Midbrain (tissue), 1 donor: ENCODE measurements at places on chromosomes 1 and 21.

- DNase-seq = no peak
Measured at GRCh38 chr1:3573500-3573899, 37.8 kb downstream of the MEGF6 start.

GRCh38 chr1:18661404-18662285, 31.0 kb downstream of the PAX7 start:
- DNase-seq = no peak

GRCh38 chr1:192357924-192358323, 41.1 kb downstream of the RGS21 start:
- DNase-seq = no peak

DNA sequence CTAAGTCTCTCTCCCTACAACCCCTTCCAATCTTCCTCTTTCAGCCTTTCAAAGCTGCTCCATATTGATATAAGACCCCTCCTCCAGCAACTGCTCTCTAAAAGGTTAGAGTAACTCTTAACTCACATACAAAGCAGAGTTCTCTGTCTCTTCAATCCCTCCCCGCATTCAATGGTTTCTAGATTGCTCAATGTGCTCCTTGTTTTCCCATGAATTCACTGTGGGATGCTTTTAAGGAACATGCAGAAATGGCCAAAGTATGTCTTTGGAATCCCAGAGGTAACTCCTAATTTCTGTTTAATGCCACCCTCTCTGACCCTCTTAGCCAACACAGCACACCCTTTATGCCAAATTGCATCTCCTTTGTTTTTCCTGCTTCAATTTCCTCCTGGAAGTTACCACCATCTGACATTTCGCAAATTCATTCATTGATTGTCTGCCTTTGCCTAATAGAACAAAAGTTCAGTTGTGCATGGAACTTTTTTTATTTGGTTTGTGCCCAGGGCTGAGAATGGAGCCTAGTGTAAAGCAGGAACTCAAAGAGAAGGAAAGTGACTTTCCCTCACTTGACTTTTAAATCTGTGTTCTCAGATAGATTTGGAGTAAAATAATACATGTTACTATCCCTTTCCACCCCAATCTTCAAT, 172.7 kb upstream of the C8B start:
- no peak for DNase-seq

DNA sequence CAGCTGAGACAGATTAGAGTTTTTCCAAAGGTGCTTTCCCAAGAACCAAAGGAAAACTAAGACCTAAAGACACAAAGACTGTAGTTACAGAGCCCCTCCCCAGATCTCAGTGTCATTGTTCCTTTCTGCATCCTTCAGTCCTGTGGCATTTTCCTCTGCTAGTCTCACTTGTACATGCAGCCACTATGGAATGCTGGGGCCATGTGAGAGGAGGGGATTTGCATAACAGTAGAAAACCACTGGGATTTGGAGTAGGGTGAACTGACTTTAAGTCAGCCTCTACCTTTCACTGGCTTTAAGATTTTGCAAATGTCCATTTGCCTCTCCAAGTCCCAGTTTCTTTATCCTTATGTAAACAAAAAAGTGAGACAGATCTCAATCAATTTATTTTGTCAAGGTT, 119.4 kb upstream of the F3 start:
- DNase-seq = no peak

DNA sequence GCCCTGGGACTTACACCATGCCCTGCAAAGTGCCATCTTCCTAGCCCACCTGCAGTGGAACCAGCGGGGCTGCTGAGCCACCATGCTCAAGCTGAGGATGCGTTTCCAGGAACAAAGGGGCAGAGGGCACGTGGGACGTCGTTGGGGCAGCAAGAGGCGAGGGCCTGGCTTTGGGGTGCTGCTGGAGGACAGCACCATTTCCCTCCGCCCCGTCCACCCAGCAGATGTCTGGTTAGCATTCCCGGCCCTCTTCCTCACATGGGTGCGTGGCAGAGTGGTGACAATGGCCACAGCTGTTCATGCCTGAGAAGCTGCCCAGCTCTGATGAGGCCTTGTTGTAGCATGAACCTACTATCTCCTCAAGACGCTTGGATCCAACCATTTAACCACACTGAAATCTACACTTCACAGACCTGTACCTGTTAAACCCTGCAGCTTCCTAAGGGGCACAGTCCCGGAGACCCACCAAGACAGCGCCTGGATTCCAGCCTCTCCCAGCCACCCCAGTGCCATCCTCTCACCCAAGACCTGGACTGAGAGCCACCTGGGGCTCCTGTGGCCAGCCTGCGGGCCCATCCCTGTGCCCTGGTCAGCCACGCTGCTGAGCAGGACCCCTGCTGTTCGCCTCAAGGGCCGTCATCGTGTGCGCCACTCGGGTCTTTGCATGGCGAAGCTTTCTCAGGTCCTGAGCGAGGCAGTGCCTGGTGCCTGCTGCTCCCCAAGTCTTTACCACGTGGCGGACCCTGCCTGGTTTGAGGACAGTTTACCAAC, 33.2 kb downstream of the SLC45A1 start:
- no peak for DNase-seq

DNA sequence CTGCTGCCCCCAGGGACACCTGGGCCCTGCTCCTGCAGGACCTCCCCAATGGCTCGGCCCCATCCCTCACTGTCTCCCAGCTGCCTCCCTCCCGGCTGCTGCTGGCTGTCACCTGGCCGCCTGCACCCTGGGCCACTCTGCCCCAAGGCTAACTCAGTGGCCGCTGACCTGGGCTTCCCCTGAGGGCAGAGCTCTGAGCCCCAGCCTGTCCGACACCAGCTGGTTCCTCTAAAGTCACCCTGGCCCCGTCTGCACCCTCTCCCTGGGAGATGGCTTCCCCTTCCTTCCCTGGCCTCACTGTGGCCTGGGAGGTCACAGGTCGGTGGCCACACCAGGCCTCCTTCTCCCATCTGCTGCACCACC, 15.0 kb downstream of the ITGB2 start:
- no peak for DNase-seq
